Stimulated activated CD4-positive, alpha-beta T cell treated with anti-CD3 and anti-CD28 coated beads, Interleukin-4, amount 100 ng/mL, for 4 hours (primary cell): ENCODE measurements at places on chromosomes 6 and 20.
A peak's percentile ranks its signal among the peaks of the same experiment; 100 is the strongest.

GRCh38 chr6:44828780-44829179, 441.3 kb downstream of the CDC5L start:
- DNase-seq = no peak

GRCh38 chr6:113488812-113489685, 368.1 kb upstream of the MARCKS start:
- DNase-seq = no peak

GRCh38 chr6:139944131-139944530, 569.7 kb upstream of the CITED2 start:
- DNase-seq = no peak

- no peak for DNase-seq
Observed at GRCh38 chr6:161434921-161435747, 161.3 kb upstream of the AGPAT4 start.

DNA sequence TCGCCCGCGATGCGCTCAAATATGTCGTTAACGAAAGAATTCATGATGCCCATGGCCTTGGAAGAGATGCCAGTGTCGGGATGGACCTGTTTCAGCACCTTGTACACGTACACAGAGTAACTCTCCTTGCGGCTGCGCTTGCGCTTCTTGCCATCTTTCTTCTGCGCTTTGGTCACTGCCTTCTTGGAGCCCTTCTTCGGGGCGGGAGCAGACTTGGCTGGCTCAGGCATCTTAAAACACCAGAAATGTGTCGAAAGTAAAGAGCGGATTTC, 36.4 kb downstream of the HFE start:
- no peak for DNase-seq

GRCh38 chr20:1415667-1416468, 23.0 kb upstream of the FKBP1A start:
- DNase-seq = no peak

DNA sequence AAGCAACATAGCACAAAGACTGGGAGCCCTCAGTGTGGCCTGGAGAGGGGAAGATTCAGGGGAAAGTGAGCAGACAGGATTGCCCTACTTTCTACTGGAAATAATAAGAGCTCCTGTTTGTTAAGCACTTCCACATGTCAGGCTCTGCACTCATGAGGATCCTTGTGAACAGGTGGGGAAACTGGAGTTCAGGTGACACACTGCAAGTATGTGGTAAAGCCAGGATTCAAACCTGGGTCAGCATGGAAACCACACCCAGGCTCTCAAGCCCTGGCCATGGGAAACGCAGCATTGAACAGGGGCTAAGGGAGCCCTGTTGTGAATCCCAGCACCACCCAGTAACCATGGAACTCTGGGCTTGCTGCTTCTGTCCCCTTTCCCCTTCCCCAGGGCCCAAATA, 42.8 kb upstream of the ID1 start:
- no peak for DNase-seq

GRCh38 chr6:130269969-130270635, 47.4 kb upstream of the SAMD3 start:
- DNase-seq = no peak

GRCh38 chr6:45415315-45415714, 37.6 kb upstream of the SUPT3H start:
- no peak for DNase-seq

DNA sequence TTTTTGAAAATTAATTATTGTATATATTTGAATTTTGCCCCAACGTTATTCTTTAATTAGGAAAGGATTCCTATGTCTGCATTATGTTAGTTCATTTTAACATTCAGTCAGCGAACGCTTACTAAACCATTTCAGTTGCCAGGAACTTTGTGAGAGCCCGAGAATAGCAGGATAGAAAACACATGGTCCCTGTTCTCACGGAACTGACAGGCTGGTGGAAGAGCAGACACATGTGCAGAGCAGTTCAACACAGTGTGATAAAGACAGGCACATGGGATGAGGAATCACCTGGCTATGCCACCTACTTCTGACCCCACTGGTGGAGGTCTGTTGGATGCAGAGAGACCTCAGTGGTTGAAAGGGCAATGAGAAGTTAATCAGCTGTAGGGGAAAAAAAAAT, 367.2 kb downstream of the EPM2A start:
- no peak for DNase-seq

DNA sequence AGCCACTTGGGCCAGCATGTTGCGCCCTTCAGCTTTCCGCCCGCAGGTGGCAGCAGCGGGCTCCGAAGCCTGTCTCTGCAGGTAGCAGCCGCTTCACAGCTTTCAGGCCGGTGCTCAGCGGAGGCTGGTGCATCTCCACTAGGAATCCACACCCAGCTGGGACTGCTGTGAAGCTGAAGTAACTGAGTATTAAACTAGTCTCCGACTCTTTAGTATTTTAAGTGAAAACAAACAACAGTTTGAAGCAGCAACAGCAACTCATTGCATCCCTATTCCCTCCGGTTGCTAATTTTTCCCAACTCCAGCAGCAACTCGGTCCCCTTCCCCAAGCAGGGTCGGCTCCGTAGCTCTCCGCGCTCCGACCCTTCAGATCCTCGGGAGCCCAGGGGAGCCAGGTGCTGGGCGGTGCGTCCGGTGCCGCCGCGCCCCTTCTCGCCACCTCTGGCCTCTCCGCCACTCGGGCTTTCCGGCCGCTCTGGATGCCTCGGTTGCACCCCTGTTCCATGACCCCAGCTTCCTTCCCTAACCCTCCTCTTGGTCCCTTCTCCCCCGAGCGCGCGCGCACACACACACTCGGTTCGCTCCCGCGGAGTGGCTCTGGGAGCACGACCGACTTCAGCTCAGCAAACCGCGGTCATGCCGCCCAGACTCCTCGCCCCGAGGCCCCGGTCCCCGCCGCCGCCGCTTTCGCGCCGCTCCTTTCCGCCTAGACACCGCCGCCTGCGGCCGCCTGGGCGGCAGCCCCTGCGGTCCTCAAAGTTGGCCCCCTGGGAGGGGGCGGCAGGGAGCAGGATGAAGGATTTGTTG, 765 bp upstream of the NKAIN2 start:
- DNase-seq = peak; percentile 18

DNA sequence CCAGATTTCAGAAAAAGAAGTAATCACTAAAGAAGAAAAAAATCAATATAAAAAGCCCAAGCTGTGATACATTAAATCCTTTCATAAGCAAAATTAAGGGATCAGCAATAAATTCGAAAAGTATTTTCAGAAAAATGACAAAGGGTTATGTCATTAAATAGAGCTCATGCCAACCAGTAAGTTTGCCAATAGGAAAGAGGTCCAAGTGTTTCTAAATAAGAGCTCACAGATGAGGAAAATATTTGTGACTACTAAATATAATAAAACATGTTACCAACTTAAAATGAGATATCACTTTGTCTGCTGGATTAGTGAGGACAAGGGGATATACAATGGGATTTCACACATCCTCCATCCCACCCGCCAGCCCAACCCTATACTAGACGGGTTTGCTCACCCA, 140.3 kb upstream of the EYA4 start:
- DNase-seq = no peak

GRCh38 chr6:12340488-12340818, 50.3 kb downstream of the EDN1 start:
- no peak for DNase-seq

DNA sequence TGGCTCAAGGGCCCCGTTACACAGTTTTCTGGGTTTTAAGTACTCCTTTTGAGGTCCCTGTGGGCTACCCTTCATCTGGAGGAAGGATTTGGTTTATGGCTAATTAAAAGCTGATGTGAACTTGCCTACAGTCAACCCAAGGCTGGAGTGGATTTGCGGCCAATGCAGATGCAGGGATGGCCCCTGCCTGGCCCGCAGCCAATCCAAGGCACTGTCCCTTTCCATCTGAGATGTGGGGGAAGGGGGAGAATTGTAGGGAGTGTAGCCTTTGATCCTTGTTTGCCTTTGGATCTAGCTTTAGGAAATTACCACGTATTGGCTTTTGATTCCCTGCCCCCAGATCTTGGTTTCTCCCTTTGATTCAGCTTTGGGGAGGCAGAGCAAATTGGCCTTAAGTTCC, 128.0 kb upstream of the GGTLC1 start:
- DNase-seq = no peak

- DNase-seq = no peak
Observed at GRCh38 chr6:92763274-92763584, 656.1 kb downstream of the EPHA7 start.
